Activated T-helper 1 cell treated with Interleukin-2 at 50 U/mL for 16 hours (primary cell): ENCODE measurements at places on chromosomes 1 and 21.

GRCh38 chr1:165137551-165138316, 218.8 kb downstream of the LMX1A start:
- no peak for DNase-seq

DNA sequence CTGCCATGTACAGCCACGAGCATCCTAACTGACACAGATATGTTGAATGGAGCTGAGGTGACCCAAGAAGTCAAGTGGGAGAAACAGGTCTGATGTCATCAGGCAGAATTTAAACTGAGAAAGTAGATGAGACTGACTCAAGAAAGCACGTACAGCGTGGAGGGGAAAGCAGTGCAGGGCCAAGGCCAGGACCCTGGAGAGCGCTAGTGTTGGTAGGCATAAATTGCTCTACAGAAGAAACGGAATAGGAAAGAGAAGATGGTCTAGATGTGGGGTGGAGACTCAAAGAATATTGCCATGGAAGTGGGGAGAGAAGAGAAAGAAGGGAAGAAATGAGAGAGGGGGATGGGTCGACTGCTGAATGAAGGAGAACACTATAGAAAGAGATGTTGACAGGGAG, 45.3 kb upstream of the GJB5 start:
- no peak for DNase-seq

DNA sequence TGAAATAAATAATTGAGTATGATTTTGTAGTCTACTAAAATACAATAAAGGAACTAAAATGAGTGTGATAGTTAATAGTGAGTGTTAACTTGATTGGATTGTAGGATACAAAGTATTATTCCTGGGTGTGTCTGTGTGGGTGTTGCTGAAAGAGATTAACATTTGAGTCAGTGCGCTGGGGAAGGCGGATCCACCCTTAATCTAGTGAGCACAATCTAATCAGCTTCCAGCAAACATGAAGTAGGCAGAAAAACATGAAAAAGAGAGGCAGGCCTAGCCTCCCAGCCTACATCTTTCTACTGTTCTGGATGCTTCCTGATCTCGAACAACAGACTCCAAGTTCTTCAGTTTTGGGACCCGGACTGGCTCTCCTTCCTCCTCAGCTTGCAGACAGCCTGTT, 1716.6 kb downstream of the MRPL39 start:
- DNase-seq, result no peak

- DNase-seq, result no peak
Measured at GRCh38 chr1:27804791-27805190, 25.8 kb upstream of the PPP1R8 start.

- no peak for DNase-seq
Measured at GRCh38 chr1:9120312-9120958, 8.5 kb downstream of the GPR157 start.

GRCh38 chr1:201594575-201595245, 55.8 kb downstream of the NAV1 start:
- no peak for DNase-seq

DNA sequence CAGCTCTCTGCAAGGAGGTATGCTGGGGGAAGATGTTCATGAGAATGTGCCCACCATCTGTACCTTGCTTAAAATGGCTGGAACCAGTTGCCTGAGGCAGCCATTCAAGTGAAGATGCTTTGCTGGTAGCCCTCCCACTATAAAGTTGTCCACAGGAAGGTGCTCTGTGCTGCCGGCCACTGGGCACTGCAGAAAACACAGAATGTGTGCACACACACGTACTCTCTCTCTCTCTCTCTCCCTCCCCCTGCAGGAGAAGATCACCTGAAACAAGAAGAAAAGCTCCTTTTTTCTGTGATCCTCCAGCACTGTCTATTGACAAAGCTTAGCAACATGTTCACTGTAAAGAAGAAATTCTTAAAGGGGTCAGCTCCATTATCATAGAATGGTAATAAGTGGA, 134.8 kb downstream of the PIGK start:
- no peak for DNase-seq

- no peak for DNase-seq
Measured at GRCh38 chr1:246246430-246246829, 260.6 kb downstream of the SMYD3 start.

- DNase-seq, result no peak
Measured at GRCh38 chr1:28790377-28791035, 21.5 kb upstream of the OPRD1 start.

GRCh38 chr1:207017615-207018559, 14.7 kb downstream of the C1orf116 start:
- no peak for DNase-seq

GRCh38 chr21:46028573-46029091, 47.1 kb downstream of the COL6A1 start:
- DNase-seq, result no peak

DNA sequence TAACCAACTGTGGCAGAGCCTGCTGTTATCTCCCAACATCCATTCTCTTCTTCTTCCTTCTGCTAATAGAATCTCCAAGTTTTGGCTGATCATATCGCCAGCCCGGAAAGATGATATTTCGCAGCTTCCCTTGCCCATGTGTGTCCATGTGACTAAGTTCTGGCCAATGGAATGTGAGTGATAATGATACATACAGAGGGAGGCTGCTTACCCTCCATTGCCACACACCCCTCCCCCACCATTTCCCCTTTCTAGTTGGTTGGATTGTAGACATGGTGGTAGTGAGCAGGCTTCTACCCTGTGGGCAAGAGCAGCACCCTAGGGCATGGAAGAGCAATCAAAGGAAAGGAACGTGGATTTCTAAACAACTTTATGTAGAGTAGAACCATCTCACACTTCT, 48.8 kb downstream of the SLC9C2 start:
- DNase-seq, result no peak

- DNase-seq, result no peak
Measured at GRCh38 chr21:25300632-25301031, 306.6 kb downstream of the MRPL39 start.

- no peak for DNase-seq
Measured at GRCh38 chr1:85576642-85577418, 3.7 kb upstream of the CCN1 start.
